ENCODE measurements at places on chromosomes 7 and 10. TPM values are rescaled to one million over a fixed set of nuclear protein-coding genes. Genes with fewer than 3 reads are reported as not detected.

GRCh38 chr7:130838738-130839137, 104.7 kb upstream of the KLF14 start:
- no peak for DNase-seq

DNA sequence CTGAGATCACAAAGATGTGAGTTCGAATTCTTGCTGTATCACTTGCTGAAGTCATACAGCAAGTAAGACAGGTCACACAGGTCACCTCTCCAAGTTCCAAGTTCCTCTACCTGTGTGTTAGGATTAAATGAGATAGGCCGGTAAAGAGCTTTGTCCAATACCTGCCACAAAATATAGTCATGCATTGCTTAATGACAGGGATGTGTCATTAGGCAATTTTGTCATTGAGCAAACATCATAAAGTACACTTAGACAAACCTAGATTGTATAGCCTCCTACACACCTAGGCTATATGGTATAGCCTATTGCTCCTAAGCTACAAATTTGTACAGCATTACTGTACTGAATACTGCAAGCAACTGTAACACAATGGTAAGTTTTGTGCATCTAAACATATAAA, 469.4 kb downstream of the KCNMA1 start:
- DNase-seq: no peak

DNA sequence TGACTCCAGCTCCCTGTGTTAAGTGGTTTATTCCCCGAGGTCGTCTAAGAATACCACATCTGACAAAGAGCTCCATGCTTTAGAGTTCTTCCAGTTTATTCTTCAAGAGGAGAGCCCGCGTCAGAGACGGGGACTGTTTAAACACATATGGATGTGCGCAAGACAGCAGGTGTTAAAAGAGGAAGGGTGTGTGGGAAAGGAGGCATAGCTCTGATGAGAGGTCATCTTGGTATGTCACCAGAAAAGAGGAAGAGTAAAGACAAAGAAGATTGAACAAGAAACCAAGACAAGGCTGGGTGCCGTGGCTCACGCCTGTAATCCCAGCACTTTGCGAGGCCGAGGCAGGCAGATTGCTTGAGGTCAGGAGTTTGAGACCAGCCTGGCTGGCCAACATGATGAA, 258.7 kb downstream of the CCDC3 start:
- no peak for DNase-seq

DNA sequence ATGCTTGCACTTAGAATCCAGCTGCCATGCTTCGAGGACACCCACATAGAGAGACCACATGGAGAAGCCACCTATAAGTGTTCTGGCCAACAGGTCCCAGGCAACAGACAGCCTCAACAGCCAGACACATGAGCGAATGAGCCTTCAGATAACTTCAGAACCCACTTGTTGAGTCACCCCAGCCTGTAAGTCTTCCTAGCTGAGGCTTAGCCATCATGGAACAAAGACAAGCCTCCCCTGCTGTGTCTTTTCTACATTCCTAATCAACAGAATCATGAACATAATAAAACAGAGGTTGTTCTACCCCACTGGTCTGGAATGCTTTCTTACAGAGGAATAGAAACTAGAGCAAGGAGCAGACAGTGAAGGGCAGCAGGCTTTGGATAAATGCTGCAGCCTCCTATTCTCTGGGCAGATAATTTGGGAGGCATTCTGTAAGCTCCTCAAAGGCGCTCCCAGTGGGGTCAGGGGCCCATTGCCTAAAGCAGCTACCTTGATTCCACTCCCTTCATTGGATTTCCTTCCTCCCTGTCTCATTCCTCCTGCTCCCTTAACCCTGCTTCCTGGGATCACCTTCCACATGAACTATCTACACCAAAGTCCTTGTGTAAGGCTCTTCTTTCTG, 4.6 kb downstream of the TLL2 start:
- DNase-seq: no peak

DNA sequence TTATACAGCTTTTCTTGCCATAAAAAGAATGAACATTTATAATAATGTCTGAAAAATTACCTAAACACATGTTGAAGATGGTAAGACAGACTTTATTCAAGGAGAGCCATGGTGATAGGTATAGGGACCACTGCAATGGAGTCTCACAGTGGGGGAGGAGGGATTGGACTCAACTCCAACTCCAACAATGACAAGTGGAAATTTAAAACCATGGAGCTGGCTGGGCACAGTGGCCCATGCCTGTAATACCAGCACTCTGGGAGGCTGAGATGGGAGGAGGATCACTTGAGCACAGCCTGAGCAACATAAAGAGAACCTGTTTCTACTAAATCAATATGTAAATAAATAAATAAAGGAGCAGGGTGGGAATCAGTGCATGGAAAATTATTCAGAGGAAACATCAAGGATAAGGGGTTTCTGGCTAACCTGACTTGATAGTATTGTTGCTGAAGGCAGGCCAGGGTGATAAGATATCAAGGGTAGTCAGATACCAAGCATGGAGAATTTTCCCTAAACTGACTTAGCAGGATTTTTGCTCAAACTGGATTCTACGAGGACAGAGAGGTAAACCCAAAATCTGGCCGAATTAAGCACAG, 19.5 kb upstream of the MICU1 start:
- no peak for DNase-seq

DNA sequence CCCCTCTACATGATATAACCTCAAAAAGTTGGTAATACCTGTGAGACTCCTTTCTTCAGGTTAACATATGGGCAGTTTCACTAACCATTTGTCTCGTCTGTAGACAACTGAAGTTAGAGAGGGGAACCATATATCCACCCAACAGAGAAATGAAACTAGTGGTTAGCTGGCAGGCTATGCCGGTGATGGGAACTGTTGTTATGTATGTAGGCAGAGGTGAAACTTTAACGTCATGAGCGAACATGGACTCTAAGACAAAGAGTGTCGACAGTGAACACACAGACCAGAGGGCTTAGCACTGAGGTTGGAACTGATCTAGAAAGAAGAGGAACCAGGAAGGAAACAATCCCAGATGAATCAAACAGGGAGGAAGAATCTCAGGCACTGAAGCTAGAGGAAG, 112.4 kb downstream of the ELMO1 start:
- no peak for DNase-seq

DNA sequence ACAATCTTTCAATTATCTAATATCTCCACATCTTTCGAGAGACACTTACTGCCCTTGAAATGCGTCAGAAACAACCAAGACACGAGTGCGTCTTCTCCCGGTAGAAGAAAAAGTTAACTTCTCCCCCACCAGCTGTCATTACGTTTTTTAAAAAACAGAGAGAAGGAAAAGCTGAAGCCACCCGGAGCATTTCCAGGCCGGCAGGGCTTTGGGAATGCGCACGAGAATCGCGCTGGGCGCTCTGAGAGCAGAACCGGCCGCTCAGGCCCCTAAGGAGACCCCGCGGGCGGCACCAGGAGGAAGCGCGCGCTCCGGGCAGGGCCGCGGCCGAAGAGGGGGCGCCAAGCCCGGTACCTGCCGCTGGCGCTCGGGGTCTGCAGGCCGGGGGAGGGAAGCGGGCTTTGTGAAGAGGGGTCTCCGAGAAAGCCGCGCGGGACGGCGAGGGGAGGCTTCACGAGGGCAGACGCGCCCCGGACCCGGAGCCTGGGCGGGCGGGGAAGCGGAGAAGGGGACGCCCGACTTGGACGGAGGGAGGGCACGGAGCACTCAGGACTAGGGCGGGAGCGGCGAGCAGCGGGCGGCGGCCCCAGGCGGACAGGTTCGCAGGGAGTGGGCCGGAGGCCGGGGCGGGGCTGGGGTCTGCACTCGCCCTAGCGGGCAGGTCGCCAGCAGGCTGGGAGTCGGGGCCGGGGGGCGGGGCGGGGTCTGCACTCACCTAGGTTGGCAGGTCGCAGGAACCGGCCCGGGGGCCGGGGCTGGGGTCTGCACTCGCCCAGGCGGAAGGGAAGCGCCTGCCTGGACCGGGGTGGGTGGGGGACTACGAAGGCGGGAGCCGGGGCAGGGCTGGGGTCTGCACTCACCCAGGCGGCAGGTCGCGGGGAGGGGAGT, 932 bp downstream of the ESYT2 start:
- peak; percentile 72 for DNase-seq

DNA sequence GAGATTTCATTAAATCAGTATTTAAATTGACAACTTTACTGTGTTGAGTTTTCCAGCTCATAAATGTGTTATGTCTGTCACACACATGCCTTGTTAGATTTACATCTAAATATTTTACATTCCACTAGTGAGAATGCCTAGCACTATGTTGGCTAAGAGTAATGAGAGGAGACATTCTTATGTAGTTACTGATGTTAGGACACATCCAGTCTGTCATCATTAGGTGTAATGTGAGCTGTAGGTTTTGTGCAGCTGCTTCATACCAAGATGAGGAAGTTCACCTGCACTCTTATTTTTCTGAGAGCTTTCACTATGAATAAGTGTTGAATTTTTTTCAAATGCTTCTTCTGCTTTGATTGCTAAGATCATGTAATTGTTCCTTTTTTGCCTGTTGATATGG, 218.0 kb upstream of the IGFBP3 start:
- no peak for DNase-seq

DNA sequence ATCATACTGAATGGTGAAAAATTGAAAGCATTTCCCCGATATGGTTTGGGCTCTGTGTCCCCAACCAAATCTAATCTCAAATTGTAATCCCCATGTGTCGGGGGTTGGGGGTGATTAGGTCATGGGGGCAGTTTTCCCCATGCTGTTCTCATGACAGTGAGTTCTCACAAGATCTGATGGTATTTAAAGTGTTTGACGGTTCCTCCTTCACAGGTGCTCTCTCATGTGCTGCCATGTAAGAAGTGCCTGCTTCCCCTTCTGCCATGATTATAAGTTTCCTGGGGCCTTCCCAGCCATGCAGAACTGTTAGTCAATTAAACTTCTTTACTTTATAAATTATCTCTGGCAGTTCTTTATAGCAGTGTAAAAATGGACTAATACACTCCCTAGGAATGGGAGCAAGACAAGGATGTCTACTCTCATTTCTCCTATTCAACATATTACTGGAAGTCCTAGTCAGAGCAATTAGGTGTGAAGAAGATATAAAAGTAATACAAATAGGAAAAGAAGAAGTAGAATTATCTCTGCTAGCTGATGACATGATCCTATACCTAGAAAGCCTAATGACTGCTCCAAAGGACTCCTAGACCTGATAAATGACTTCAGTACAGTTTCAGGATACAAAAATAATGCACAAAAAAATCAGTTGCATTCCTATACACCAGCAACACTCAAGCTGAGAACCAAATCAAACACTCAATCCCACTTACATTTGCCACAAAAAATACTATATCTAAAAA, 260.6 kb downstream of the RNLS start:
- no peak for DNase-seq

GRCh38 chr10:22258471-22258870, 40.7 kb upstream of the EBLN1 start:
- DNase-seq: no peak

DNA sequence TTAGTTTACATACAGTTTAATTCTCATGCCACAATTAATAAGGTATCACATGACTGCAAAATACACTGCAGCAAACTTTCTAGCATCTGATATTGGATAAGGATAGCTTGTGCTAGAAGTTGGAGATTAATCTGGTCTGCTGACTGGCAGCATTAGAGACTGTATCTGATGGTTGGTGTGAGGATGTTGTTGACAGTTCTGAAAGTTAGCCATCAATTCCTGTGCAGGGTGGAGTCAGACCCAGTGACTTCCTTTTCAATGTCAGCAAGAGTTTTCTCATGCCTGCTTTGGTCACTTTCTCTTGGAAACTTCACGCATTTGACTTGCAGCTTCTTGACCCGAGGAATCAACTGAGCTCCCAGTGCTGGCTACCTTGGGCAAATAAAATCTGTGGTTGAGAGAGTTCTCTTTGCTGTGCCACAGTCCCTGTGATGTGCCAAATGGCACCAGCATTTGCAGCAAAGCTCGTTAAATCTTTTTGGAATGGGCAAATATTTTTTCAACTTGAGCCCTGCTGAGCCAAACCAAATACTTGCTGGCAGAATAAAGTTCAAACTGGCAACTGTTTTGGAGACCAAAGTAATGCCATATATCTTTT, 233.0 kb downstream of the TRIL start:
- DNase-seq: no peak

The RINT1 gene
- 10.0 TPM for total RNA-seq

The FRAT1 gene
- total RNA-seq: 10.0 TPM

The EN2 gene
- not detected for total RNA-seq
